ENCODE measurements at places on chromosomes 5 and 9.

- no peak for DNase-seq
These were observed 1.7 kb upstream of the MRNIP start for GRCh38 chr5:179860301-179860700.

DNA sequence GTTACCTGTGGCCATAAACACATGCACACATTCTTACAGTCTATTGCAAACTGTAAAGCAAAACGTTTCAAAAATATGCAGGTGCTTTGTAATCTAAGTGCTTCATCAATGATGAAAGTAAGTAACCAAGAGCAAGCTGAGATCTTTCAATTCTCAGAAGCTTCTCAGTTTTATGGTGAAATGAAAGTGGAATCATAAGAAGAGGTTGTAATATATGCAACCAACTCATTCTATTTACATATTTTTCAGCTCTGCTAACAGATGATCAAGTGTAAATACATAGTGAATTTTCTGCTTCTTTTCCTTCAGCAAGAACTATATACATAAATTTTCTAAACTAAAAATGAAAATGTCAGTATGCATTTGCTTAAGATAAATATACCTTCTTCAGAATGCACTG is 33.1 kb upstream of the PRDM9 start:
- DNase-seq = no peak

- peak; percentile 13 for DNase-seq
These were observed 96.4 kb downstream of the DIRAS2 start for GRCh38 chr9:90546200-90546599.

DNA sequence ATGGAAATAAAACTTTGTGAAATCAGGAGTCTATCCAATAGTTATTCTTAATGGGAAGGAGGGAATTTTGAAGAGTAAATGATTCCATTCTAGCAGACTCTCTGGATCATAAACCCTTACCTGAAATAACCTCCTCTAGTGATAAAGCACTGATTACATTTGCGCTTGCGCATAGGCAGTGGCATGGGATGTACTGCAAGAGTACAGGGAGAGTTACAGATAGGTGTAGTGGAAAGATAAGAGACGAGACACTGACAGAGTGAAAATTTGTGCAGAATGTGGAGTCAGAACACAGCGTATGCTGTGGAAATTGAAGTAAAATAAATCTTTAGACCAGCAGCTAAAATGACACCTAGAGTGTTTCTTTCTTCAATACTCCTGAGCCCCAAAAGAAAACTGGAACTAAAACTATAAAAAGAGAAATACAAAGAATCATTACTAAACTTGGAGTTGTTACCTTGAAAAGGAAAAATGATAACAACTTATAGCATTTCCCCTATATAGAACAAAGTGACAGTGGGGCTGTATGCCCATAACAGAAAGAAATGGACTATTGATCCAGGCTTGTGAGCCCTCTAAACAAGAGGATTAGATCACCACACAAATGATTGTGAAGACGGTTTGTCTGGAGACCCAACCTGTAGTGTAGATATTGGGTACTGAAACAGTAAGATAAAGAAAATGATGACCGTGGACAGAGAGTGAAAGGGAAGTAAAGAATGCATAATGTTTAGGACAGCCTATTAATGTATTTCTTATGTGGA is 1471.2 kb upstream of the NUDT12 start:
- no peak for DNase-seq

- DNase-seq = no peak
These were observed 95.8 kb downstream of the ANKRD18B start for GRCh38 chr9:33619666-33620404.

GRCh38 chr9:22307013-22307711 is 139.5 kb upstream of the DMRTA1 start:
- DNase-seq = no peak

GRCh38 chr5:1007681-1008450 is 736 bp upstream of the NKD2 start:
- DNase-seq = no peak

DNA sequence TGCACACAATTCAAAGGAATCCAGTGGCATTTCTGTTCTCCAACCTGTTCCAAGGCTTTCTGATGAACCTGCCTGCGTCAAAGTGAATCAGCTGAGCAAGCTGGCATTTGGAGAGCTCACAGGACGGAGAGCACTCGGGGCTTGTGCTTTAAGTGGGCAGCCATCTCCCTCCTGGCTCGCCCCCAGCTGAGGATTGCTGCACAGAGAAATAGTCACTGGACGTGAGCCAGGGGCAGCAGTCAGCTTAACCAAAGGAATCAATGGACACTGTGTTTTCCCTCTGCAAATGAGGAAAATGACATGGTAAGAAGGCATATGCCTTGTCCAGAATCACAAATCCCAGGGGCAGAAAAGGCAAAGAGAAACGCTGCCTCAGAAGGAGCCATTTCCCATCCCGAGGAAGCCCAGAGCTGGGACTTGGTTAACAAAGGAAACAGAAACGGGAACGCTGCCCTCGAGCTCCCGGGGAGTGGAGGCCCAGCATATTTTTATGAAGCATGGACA is 299.4 kb downstream of the ZSWIM6 start:
- peak; percentile 80 for DNase-seq

DNA sequence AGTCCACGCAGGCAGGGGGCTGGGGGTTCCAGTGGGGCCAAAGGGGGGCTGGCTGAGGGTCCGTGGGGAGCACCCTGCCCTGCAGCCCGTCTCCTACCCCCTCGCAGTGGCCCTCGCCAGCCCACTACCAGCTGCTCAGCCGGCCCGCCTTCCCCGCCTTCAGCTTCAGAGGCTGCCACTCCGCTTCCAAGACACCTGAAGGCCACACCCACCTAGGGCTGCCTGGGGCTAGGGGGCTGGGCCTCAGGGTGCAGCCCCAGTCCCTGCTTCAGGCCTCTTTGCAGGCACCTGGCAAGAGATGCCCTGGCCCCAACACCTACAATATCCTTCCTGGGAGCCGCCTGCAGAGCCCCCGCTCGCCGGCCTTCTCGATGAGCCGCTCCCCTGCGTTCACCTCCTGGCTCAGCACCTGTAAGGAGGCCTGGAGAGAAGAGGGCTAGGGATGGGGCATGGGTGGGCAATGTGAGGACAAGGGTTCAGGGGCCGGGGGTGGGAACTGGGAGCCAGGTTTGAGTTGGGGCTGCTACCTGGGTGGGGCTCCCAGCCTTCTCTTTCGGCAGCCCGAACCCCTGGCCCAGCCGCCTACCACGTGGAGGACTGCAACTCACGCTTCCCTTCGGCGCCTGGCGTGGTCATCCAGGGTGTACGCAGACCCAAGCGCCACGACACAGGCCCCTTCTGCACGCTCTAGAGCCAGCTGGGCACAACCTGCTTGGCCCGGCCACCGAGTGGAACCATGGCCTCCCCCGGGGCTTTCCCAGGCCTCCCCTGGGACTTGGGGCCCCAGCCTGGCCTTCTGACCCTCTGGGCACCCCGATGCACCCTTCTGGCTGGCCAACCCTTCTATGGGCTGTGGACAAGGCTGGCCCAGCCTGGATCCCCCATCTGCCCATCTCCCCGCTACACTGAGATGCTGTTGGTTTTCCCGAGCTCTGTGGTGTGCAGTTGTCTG is 1.7 kb downstream of the STPG3 start:
- no peak for DNase-seq

- no peak for DNase-seq
These were observed 31.9 kb downstream of the GNA14 start for GRCh38 chr9:77616191-77616590.

DNA sequence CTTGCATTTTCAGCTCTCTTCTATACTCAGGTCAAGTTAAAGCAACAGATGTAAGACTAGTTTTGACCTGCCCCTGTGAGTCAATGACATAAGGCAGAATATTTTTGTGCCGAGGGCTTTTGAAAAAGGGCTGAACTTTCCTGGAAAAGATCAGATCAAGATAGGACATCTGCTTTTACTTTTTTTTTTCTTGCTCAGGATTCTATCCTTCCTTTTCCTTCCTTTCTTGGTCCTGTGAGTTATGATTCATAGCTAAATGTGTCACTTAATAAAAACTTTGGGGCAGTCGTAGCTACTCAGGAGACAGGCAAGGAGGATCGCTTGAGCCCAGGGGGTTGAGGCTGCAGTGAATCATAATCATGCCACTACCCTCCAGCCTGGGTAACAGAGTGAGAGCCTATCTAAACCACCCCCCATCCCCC is 84.3 kb upstream of the BRINP1 start:
- no peak for DNase-seq

DNA sequence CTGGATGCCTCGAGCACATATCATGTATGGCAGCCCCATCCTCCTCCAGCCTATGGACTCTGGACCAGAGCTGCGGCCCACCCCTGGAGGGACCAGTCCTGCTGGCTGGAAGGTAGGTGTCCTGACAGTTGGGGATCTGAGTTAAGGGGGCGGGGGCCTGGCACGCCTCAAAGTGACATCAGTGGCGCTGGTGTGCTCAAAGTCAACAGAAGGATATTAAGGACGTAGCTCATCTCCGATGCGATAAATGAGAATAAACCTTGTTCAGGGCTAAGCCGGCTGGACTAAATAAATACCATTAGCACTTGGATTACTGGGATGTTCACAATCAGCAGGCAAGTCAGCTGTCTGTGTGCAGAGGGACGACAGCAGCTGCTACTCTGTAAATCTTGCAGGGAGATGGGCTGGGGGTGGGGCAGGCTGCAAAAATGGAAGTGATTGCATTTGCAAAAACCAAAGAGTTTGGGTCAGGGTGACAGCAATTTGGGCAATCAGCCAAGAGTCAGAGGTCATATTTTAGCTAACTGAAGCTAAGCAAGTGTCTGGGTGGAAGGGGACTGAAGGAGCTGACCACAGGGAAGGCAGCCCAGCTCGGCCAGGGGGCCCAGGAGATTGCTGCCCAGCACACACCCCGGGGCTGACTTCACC is 80.0 kb upstream of the LRRTM2 start:
- DNase-seq = peak; percentile 25

DNA sequence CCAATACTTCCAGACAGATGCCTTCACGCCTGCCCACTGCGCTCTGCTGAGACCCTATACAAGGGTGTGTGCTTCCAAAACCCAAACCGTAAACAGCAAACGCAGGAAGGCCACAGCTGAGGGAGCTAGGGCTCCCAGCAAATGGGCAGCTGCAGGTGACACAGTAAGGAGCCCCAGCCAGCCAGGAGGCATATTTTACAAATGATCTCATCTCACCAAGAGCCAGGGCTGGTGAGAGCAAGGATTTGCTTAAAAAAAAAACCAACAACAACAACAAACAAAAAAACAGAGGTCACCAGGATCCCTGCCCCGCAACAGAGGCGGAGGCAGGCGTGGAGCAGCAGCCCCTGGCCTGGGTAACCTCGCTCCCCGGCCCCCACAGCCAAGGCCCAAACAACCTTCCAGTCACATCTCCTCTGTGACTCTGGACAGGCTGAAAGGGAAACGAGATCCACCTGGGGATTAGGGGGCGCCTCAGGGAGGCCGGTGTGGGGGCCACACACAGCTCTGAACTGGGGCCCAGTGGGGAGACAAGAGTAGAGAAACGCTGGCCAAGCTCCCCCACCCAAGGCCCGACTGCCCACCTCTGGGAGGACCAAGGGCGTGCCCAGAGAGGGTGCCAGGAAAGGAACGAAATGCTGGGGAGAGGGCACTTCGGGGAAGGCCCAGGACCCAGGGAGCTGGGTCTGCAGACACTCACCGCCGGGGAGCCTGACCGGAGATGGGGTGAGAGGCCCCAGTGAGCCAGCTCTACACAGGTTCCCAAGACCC is 3.3 kb downstream of the NACC2 start:
- DNase-seq = no peak

DNA sequence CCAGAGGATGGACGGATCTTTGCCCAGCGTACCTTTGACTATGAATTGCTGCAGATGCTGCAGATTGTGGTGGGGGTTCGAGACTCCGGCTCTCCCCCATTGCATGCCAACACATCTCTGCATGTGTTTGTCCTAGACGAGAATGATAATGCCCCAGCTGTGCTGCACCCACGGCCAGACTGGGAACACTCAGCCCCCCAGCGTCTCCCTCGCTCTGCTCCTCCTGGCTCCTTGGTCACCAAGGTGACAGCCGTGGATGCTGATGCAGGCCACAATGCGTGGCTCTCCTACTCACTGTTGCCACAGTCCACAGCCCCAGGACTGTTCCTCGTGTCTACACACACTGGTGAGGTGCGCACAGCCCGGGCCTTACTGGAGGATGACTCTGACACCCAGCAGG is 1.9 kb downstream of the PCDHGC5 start:
- no peak for DNase-seq

DNA sequence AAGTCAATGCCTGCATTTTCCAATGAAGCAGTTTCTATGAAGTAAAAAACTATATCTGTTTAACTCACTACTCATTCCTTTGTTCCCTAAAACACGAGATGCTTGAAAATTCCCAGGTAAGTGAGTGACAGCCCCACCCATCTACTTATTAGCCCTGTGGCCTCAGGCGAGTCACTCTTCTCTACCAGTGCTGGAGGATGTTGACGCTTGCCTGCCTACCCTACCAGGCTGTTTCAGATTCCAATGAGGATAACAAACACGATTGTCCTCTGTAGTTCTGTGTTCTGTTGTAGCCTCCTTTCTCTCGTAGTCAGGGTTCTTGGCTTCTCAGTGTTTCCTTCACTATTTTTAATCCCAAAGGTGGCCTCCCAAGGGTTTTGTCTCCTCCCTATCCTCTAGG is 388.8 kb downstream of the KDM4C start:
- no peak for DNase-seq

GRCh38 chr9:22617156-22617555 is 170.5 kb downstream of the DMRTA1 start:
- no peak for DNase-seq
